ENCODE measurements at places on chromosomes 4 and X. TPM values are rescaled to one million over a fixed set of nuclear protein-coding genes. Genes with fewer than 3 reads are reported as not detected.

GRCh38 chr4:118325431-118325830 lies 27.4 kb downstream of the PRSS12 start:
- no peak overlapping the region for H3K4me3 ChIP-seq
- DNase-seq = no peak
- no peaks in the 10 kb centered on the region for H3K27me3 ChIP-seq
- no peaks in the 10 kb centered on the region for H3K36me3 ChIP-seq

DNA sequence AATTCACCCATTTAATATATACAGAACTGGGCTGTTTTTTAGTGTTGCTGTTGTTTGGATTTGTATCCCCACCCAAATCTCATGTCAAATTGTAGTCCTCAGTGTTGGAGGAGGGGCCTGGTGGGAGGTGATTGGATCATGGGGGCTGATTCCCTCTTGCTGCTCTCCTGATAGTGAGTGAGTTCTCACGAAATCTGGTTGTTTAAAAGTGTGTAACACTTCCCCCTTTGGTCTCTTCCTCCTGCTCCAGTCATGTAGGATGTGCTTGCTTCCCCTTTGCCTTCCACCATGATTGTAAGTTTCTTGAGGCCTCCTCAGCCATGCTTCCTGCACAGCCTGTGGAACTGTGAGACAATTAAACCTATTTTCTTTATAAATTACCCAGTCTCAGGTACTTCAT lies 141.6 kb upstream of the AADAT start:
- H3K4me1 ChIP-seq = no peaks in the 10 kb centered on the region
- H3K4me3 ChIP-seq = no peak overlapping the region
- H3K36me3 ChIP-seq = no peaks in the 10 kb centered on the region

EXOC1L gene
- total RNA-seq = not detected

DNA sequence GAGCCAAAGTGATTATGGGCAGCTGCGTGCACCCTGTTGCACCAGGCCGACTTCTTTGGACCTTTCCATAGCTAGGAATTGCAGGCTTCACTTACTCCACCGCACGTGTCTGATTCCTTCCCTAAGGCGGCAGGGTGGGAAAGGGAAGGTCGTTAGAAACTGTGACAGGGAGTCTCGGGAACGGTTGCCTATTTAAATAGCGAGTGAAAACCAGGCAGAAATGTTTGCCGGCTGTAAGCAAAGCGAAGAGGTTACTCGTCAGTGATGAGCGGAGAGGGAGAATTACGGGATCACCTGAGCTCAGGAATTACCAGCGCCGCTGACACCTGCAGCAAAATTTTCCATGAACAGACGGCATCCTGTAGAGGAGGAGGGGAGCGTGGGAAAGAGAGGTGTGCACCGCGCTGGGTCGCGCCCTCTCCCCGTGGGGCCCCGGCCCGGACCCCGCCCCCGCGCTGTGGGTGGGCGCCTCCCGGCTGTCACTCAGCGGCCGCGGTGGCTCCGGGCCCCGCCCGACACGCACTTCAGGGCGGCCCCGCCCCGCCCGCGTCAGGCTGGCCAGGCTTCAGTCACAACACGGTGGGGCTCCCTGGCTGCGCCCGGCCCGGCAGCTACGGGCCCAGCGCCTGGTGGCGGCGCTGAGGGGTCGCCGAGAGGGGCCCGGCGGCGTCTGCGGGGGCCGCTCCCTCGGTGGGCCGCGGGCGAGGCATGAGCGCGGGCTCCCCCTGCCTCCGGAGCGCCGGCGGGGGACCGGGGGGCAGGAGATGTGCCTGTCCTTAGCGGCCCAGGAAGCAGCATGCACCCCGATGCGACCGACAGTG lies at the start of gene SNX25:
TSS of gene SNX25 (plus strand) at position 568 of the 821 bp plus-strand sequence. CDS start at position 797, 229 bp downstream.
- peaks cover 28% of the 10 kb centered on the region for H3K4me1 ChIP-seq
- H3K27ac ChIP-seq = peak within 1 kb of the TSS; percentile 84
- H3K27me3 ChIP-seq = no peaks in the 10 kb centered on the region
- DNase-seq = no peak
- H3K4me3 ChIP-seq = peak within 1 kb of the TSS; percentile 100
- peaks cover 3% of the 10 kb centered on the region for H3K36me3 ChIP-seq

BEX5 gene
- total RNA-seq = not detected

SPANXC gene
- total RNA-seq = not detected

DNA sequence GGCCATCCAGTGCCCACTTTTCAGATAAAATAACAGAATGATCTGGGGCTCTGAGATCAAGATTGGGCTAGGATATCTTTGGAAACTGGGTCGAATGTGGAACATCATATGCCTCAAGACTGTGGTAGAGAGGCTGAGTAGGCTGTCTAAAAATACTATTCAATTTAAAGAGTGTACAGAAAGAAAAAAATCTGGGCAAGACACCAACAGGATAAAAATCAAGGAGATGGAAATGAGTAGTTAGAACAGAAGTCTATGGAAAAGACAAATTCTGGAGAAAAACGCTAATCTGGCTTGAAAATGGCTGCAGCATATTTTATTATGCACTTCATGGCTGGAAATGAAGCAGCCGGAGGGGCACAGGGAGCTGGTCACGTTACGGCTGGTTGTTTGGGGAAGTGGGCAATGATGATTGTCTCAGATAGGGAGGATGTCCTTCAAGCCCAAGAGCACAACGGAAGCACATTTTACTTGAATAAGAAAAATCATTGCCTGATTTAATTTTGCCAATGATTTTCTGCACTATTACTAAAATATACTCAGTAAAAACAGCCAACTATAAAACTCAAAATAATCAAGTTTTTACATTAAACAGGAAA lies 27.1 kb upstream of the MAPK10 start:
- no peak overlapping the region for H3K4me3 ChIP-seq
- no peaks in the 10 kb centered on the region for H3K4me1 ChIP-seq
- no peaks in the 10 kb centered on the region for H3K36me3 ChIP-seq

DNA sequence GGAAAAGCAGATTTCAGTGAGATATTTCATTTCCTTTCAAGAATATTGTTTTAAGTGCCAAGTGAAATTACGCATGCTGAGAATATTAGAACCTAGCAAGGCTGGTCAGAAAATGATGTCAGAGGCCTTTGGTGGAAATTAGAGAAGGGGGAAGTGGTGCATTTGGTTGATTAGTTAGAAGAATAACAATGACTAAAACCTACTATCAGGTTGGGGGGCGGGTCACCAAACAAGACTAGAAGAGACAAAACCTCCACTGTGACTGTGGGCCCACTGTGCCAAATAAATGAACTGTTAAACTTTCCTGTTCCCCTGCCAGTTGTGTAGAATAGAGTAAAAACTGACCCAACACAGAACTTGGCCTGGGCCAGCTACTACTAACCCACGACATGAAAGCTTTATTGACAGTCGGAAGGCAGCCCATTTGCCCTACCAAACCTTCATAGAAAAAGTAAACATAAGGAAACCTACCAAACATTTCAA lies 2.9 kb downstream of the RAPGEF2 start:
- peak; percentile 57 for DNase-seq
- peak overlapping the region; percentile 71 for H3K4me3 ChIP-seq
- H3K27me3 ChIP-seq = no peaks in the 10 kb centered on the region
- no peaks in the 10 kb centered on the region for H3K36me3 ChIP-seq
- H3K4me1 ChIP-seq = peaks cover 14% of the 10 kb centered on the region
- peak overlapping the region; percentile 17 for H3K27ac ChIP-seq

MAOB gene
- not detected for total RNA-seq

DNA sequence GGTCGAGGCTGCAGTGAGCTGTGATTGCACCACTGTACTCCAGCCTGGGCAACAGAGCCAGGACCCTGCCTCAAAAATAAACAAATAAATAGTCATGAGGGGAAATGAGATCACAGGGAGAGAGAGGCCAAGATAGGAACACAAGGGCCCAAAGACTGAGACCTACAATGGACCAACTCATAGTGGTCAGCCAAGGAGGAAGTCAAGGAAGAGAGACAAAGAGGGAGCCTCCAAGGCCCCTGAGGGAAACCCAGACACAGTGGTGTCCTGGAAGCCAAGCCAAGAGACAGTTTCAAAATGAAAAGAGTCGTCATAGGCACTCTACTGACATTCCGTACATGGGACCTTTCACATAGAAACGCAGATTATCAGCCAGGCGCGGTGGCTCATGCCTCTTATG lies 153.3 kb downstream of the BCOR start:
- no peak overlapping the region for H3K4me3 ChIP-seq
- no peaks in the 10 kb centered on the region for H3K27me3 ChIP-seq
- H3K27ac ChIP-seq = no peak overlapping the region
- no peaks in the 10 kb centered on the region for H3K4me1 ChIP-seq

TLR10 gene
- 52.8 TPM for total RNA-seq

All from GM12878 (cell line).